ENCODE measurements at places on chromosomes 6 and 20.

DNA sequence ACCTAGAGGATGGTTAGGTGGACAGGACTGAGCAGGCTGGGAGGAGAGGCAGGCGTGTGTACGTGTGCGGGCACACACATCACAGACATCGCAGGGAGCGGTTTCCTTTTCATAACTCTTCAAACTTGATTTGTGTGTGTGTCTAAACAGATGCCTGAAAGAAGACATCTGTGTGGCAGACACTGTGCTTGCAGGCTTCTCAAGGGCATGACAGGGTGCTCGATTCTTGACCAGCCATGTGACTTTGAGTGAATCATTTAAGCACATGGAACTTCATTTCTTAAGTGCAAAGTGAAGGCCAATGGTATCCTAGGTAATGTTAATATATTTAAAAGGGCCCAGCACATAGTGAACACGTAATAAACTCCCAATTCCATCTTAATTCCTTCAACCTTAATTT, 186.5 kb downstream of the SCP2D1 start:
- DNase-seq, result no peak

- no peak for DNase-seq
Observed at GRCh38 chr6:17354700-17355403, 38.5 kb upstream of the CAP2 start.

- no peak for DNase-seq
Observed at GRCh38 chr6:48078120-48078519, 32.9 kb downstream of the PTCHD4 start.

GRCh38 chr6:25229671-25230321, 49.4 kb upstream of the CARMIL1 start:
- DNase-seq, result no peak
